ENCODE measurements at places on chromosomes 5 and 9.

DNA sequence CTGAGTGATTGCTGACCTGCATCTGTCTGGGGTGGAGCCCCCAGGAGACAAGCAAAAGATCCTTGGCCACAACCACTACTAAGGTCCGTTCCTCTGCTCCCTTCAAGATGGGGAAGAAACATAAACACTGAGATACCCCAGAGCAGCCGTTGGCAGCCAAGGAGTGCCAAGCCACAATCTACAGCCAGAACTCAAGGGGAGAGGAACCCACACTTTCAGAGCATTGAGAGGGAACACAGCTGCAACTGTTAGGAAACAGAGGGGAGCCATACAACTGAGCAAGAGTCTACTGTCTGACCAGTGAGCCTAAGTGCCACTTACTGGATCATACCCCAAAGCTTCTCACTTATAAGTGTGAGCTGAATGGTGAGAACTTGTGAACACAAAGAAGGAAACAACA lies 44.6 kb upstream of the ADRB2 start:
- no peak for DNase-seq

DNA sequence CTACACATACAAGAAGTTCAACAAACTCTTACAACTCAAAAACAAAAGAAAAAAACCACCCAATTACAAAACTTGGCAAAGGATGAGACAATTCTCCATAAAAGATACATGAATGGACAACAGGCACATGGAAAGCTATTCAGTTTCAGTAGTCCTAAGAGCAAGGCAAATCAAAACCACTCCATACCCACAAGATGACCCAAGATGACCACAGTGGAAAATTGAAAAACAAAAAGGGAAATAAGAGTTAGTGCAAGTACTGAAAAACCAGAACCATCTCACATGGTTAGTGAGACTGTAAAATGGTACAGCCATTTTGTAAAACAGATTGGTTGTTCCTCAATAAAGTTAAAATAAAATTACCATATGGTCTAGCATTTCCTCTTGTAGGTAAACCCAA lies 287.1 kb upstream of the CDH9 start:
- DNase-seq, result no peak

DNA sequence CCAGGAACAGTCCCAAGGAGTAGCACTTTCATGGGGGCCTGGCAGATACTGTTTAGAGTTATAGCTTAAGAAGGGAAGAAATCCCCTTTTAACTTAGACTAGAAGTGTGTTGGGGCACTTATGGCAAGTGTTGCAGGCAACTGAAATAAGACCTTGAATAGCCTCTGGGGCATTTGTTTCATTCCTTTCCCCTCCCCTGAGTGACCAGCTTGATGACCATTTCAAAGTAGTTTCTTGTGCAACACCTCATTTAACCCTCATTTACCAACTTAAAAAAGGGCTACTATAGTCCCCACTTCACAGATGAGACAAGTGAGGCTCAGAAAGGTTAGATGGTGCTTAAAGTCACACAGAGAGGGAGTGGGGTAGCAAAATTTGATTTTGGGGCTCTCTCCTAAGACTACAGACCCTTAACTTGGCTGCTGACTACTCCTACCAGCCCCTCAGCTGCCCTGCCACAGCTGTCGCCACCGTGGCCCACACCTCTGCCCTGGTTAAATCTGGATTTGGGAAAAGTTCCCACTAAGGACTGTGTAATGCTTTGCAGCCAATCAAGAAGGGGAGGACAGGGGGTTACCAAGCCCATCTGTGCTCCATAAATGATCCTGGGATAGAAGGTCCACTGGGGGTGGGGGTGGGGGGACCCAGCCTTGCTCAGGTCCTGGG lies 5.5 kb downstream of the PDLIM4 start:
- no peak for DNase-seq

DNA sequence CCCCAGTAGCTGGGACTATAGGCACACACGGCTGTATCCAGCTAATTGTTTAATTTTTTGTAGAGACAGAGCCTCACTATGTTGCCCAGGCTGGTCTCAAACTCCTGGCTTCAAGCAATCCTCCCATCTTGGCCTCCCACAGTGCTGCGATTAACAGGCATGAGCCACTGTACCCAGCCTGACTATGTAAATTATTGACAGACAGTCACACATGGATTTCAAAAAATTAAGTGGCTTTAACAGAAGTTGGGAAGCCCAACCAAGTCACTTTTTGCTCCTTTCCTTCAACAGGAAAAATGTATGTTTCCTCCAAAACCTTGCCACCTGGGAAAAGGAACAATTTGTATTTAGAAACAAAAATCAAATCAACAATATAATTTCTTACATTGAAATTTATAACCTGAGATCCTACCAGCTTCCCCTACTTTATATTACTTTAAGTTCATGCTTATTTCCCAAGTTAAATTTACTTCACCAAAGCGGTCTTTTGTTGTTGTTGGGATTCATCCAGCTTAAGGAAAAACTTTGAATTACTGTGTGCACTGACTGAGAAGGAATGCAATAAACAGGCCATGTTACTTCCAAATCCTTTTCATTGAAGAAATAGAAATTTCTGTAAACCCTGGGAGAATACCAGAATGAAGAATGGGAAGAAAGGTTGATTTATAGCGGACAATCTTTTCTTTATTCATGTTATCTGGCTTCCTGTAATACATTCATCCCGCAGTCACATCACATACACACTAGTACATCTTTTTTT lies 8.6 kb downstream of the PCA3 start:
- no peak for DNase-seq

GRCh38 chr9:88689509-88690298 lies 154.7 kb downstream of the NXNL2 start:
- DNase-seq, result no peak

DNA sequence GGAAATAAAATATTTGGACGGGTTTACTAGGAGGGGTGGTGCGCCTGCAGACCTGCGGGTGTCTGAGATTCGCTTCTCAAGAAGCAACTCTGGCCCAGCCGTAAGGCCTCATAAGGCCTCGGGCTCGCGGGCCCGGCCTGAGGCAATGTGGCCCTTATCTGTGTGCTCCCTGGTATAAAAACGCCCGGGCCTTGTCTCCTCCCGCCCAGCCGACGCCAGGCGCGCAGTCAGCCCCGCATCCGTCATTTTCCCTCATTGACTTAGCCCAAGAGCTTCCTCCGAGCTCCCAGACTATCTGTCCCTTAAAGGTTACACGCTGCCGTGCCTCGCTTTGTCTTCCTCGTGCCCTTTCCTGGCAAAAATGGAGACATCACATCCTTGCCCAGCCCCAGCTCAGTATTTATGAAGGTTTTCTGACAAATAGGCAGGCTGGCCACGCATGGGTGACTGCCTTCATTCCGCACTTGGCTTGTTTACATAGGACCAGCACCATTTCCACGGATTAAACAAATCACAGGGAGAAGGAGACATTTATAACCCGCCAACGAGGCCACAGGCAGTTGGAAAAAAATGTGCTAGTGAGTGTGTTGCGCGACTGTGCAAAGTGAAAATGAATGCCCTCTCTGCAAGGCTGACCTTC lies 74.5 kb upstream of the TBCA start:
- no peak for DNase-seq
